Stimulated activated CD8-positive, alpha-beta memory T cell treated with anti-CD3 and anti-CD28 coated beads, Interleukin-15, amount 100 ng/mL, for 4 hours (primary cell): ENCODE measurements at places on chromosomes 4 and X.

- no peak for DNase-seq
These were observed 547.5 kb downstream of the SMARCA1 start for GRCh38 chrX:128975745-128976144.

DNA sequence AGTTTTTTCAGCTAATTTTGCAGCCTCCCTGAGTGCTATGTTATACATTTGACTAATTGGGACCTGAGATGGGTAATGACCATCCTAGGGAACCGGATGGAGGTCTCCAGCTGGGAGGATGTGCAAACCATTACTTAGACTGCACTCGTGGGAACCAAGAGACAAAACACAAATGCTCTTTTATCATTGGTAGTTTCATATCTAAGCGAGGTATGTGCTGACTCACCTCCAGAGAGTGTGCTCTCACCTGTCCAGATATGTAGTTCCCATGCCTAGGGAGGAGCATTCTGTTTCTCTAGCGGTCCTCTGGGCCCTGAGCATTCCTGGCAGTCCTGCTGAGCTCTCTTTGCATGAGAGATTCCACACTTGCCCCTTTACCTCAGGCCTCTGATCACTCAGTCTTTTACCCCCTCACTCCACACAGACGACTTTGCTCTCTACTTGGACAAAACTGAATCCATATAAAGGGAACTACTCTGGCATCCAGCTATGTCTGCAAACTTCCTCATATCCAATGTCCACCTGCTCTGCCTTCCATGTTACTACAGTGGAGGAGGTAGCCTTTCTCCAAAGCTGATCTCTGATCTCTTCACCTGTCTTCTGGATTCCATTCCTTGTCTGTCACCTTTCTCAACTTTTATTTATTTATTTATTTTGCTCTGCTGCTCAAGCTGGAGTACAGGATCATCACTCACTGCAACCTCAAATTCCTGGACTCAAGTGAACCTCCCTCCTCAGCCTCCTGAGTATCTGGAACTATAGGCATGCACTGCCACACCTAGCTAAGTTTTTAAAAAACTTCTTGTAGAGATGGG lies 88.4 kb downstream of the LRP2BP start:
- DNase-seq, result no peak

GRCh38 chr4:16056681-16057385 lies 27.0 kb downstream of the PROM1 start:
- DNase-seq, result no peak

- no peak for DNase-seq
These were observed 669.9 kb upstream of the NR3C2 start for GRCh38 chr4:149112109-149112508.

DNA sequence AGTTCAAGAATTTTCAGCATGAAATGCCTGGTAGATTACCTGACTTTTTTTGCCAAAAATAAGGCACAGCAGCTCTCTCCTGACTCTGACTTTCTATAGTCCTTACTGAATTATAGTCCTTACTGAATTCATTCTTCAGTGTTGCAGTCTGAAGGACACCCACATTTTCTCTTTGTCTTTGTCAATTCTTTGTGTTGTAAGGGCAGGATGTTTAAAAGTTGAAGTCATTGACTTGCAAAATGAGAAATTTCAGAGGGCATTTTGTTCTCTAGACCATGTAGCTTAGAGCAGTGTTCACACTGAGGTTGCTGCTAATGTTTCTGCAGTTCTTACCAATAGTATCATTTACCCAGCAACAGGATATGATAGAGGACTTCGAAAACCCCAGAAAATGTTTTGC lies 168.0 kb downstream of the SOWAHB start:
- no peak for DNase-seq
